ENCODE measurements at places on chromosomes 1 and 21.

- no peak for DNase-seq
These were observed 311.0 kb downstream of the MRPL39 start for GRCh38 chr21:25296252-25296651.

DNA sequence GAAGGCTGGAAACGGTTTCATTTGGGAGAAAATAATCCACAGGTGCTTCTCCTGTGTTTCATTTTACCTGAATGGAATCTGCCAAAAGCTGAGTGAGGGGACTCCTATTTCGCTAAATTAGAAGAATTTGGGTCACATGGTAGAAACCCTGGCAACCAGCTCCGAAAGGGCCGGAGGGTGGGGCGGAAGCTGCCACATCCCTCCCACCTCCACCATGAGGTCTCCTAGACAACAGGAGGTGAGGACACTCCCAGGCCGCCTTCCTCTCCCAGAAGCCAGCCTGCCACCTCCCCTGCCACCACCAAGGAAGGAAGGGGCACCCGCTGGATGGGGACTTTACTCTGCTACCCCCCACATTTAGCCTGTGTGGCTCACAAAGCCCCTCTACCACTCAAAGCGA is 199.9 kb upstream of the ZC3H12A start:
- no peak for DNase-seq

GRCh38 chr1:6745073-6745472 is 40.2 kb upstream of the CAMTA1 start:
- no peak for DNase-seq

- no peak for DNase-seq
These were observed 954 bp downstream of the MYOG start for GRCh38 chr1:203084588-203085527.

DNA sequence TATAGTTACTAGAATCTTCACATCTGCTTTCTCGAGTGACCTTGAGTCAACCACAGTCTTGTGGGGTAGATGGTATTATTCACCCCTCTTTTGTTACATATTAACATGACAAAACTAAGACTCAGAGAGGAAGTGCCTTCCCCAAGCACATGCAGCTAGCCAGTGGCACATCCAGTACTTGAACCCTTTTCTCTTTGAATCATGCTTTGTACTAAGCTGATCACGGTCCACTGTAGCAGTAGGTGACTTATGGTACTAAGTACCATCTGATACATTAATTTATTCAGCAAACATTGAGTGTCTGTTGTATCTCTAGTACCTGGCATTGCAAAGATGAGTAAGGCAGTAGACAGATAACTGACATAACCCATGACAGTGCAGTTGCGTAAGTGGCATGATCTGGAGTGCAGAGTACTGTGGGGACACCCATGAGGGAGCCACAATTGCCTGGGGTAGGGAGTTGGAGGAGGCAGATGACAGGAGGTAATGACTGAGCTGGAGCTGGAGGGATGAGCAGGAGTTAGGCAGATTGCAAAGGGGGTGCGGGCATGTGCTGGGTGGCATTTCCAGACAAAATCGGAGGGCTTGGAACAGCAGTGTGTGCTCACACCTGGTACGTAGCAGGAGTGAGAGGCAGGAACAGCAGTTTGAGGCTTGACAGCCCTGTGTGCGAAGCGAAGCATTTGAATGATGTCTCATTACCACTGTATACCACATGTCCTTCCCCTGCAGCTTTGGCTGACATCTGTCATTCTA is 29.8 kb downstream of the UCK2 start:
- no peak for DNase-seq

DNA sequence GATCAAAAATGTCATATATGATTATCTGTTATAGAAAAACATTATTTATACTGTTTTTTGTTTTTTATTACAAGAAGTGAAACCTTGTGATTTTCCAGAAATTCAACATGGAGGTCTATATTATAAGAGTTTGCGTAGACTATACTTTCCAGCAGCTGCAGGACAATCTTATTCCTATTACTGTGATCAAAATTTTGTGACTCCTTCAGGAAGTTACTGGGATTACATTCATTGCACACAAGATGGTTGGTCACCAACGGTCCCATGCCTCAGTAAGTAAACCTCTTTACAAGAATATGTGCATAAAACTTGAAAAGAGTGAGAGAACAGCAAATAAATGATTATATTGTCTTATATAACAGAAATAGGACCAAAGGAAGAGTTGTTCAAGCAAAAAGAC is 14.5 kb downstream of the CFHR4 start:
- DNase-seq, result no peak

DNA sequence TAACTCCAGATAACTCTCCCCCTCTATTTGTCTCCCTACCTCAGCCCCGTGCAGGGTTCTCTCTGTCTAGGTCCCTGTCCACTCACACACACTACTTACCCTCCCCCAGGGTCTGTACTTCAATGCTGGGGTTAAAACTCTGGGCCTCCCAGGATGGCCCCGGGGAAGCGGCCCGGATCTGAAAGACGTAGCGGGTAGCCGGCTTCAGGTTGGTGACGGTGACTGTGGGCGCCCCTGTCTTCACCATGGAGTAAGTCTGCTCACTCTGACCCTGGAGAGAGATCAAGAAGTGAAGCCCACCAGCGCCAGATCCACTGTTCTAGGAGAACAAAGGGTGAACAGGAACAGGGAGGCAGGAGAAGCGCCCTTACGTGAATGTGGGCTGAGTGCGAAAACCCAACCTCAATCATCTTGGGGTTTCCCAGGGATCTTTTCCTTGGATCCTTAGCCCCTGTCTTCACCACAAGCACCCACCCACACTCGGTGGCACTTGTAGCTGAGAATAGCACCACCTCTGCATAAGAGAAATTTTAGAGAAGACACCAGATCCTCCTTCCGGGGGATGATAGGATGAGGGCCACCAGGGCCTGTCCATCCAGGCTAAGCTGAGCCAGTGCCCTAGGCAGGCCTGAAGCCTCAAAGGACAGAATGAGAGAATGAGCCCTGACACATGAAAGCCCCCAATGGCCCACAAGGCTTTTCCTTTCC is 33.5 kb downstream of the EPHA10 start:
- no peak for DNase-seq

- no peak for DNase-seq
These were observed 19.5 kb downstream of the SZRD1 start for GRCh38 chr1:16386454-16387113.

- DNase-seq, result no peak
These were observed 35.0 kb downstream of the COL18A1 start for GRCh38 chr21:45439901-45440461.

GRCh38 chr1:230937371-230937770 is 41.3 kb downstream of the TTC13 start:
- no peak for DNase-seq

GRCh38 chr1:197429372-197429771 is 161.3 kb downstream of the CRB1 start:
- DNase-seq, result no peak

- DNase-seq, result no peak
These were observed 43.7 kb upstream of the PIGC start for GRCh38 chr1:172487550-172487949.

DNA sequence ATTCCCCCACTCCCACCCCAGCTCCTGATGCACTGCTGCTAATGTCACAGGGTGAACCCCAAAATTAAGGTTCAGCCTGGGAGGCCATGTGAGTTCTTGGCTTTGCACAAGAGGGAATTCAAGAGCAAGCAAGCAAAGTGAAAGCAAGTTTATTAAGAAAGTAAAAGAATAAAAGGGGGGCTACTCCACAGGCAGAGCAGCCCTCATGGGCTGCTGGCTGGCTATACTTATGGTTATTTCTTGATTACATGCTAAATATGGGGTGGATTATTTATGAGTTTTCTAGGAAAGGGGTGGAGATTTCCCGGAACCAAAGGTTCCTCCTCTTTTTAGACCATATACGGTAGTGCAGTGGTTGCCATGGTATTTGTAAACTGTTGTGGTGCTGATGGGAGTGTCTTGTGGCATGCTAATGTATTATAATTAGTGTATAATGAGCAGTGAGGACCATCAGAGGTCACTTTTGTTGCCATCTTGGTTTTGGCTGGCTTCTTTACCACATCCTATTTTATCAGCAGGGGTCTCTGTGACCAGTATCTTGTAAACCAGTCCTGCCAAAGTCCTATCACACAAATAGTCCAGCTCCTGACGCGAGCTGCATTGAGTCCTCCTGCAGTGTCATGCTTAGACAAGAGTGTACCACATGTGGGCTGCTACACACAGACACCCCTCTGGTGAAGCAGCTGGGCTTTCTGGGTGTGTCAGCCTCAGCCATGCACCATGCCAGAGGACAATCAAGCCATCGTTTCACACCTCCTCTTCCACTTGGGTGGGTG is 46.4 kb upstream of the CSF1 start:
- DNase-seq, result no peak

DNA sequence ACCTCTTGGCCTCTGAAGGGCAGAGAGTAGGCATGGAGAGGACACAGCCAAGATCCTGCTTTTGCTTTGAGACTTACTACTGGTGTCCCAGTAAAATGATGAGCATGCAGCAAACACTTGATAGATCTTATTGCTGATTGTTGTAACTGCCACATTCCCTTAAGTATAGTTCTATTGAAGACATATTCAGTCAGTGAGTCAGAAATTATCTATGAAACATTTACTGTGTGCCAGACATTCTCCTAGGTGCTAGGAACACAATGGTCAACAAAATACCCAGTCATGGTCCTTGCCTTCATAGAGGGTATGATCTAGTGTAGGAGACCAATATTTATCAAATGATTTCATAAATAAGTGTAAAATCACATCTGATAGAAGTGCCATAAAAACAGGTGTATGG is 13.6 kb downstream of the STYXL2 start:
- DNase-seq, result no peak

- DNase-seq, result no peak
These were observed 279.0 kb downstream of the PTPRU start for GRCh38 chr1:29515170-29515955.

DNA sequence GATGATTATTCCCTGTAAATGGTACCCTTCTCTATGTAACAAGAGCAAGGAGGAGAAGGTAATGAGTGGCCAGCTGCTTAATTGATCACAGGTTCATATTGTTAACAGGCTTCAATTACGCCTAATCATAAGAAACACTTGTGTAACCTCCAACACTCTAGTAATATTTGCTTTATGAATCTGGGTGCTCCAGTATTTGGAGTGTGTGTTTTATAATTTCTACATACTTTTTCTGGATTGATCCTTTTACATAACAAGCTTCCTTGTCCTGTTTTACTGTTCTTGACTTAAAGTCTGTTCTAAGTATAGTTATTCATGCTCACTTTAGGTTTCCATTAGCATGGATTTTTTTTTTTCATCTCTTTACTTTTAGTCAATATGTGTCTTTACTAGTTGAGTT is 984.2 kb downstream of the AMY1C start:
- no peak for DNase-seq

DNA sequence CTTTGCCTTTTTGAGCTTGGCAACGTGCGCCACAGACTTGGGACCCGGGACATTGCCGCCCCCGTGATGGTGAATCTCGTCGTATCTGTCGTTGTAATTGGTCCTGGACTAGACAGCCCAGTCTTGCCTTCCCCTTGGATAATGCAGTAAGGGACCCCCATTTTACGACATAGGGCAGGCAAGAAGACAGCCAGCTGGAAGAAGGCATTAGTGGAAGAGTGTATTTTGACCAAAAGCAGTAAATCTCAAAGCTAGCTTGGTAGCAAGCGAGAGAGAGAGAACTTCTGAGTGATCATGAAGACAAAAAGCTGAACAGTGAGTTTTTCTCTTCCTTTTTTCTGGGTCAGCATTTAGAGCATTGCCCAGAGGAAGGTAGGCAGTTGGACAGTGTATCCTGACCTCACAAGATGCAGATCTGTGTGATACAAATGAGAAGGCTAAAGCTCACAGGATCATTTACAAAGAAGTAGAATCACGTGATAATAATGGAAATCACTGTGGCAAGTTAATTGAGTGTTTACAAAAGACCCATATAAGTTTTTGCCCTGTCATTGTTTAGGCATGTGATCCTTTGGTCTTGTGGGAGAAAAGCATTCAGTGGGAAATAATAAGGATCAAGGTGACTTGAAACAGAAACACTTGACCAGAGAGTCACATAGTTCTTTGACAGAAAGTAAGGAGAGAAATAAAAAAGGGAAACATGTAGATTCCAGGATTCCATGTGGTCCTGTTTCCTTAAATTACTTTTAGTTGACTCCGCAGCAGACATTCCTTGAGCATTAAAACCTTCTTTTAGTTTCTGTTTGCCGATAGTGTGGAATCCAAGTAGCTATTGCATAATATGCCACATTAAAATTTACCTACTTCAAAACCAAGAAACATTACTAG is 66.3 kb downstream of the CNST start:
- no peak for DNase-seq

- DNase-seq, result no peak
These were observed 57.9 kb downstream of the SLC19A1 start for GRCh38 chr21:45484318-45484717.

DNA sequence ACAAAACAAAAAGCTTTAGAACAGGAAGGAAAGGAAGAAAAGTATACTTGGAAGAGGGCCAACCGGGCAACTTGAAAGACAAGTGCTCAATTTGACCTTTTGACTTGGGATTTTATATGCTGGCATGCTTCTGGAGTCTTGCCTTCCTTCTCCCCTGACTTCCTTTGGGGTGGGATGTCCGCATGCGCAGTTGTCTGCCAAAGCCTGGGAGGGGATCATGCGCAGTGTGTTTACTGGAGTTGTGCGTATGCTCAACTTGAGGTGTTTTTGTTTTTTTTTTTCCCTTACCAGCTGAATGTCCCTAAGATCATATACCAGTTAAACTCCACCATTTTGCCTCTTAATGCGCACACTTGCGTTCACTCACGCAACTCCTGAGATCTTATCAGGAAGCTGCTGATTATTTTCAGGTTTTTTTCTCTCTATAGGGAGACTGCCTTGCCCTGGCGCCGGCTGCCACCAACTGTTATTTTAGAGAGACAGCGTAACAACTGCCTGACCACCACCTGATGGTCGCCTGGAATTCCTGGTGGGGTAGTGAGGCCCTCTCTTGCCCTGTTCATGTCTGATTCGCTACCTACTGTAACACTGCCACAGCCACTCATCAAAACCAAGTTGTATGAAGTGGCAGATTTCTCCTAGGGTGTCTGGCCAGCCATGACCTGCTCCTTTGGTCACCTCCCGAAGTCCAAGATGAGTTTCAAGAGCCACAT is 138.7 kb upstream of the ZNF644 start:
- no peak for DNase-seq

GRCh38 chr1:222919478-222919865 is 104.6 kb downstream of the DISP1 start:
- DNase-seq, result no peak

DNA sequence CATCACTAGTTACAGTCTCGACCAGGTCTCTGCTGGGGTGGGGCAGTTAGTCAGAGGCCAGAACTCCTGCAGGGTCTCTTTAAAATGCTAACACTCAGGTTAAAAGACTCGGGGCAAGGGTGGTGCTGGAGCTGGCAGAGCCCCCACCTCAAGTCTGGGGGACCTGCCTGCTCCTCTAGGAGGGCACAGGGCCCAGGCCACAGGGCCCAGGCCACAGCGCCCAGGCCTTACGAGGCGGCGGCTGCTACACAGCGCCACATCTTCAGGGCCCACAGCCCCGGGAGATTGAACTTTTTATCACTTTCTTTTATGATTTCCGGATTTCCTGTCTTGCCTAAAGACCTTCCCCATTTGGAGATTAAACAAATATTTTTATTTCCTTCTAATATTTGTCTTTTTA is 10.4 kb downstream of the MPZ start:
- no peak for DNase-seq
